GM12864 (cell line): ENCODE measurements at places on chromosomes 1 and 21.

- no peak for DNase-seq
Observed at GRCh38 chr21:42654913-42655795, 1.7 kb downstream of the PDE9A start.

GRCh38 chr1:10818262-10819197 lies 22.1 kb upstream of the CASZ1 start:
- no peak for DNase-seq

DNA sequence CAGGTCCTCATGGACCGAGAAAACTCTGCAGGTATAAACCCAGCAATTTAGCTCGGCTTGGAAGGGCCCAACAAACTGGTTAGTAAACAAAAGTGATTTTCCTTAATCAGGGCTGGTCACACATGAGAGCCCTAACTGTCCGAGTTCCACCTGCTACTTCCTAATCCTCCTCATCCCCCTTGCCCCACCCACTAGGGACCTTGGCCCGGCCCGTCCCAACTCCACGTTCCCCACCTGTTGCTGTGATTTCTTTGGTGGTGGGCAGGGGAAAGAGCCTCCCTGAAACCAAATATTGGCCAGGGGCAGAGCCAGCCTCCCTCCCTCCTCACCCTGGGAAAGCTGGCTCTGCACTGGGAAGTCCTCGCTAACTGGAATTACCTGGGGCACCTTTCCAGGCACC lies 304.2 kb upstream of the PROX1 start:
- DNase-seq, result no peak

GRCh38 chr1:236659792-236660587 lies 26.3 kb upstream of the ACTN2 start:
- DNase-seq, result no peak

- no peak for DNase-seq
Observed at GRCh38 chr21:43687566-43688399, 28.4 kb downstream of the RRP1B start.

GRCh38 chr1:162222014-162222413 lies 152.5 kb downstream of the NOS1AP start:
- DNase-seq, result no peak

DNA sequence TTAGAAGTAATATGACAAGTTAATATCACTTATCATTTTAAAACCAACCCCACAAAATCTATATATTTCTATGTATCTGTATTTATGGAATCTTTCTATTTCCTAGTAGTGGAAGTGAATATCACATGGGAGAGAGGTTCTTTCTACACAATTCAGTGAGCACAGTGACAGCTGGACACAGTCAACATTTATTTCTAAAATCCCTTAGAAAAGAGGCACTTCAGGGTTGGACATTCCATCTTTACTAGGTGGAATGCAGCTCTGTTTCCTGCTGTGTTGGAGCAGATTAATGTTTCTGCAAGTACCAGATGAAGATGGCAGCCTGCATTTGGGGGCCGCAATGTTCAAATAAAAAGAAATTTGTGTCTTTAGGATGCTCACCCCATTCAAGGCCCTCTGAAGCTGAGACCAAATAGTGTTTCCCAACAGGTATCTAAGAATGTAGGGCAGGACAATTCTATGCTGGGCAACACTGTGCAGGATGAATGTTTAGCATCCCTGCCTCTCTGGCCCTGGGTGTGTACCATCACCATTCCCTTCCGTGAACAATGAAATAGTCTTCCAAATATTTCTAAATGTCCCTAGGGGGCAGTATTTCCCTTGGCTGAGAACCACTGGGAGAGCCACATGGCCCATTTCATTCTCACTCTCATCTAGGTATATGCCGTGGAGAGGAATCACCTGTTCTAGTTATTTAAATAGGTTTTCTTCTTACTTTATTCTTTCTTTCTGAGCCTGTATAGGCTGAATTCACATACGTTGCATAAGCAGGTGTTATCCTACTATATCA lies 394.8 kb downstream of the PRDM2 start:
- DNase-seq, result no peak

GRCh38 chr1:67264152-67264551 lies 43.5 kb upstream of the IL12RB2 start:
- no peak for DNase-seq

DNA sequence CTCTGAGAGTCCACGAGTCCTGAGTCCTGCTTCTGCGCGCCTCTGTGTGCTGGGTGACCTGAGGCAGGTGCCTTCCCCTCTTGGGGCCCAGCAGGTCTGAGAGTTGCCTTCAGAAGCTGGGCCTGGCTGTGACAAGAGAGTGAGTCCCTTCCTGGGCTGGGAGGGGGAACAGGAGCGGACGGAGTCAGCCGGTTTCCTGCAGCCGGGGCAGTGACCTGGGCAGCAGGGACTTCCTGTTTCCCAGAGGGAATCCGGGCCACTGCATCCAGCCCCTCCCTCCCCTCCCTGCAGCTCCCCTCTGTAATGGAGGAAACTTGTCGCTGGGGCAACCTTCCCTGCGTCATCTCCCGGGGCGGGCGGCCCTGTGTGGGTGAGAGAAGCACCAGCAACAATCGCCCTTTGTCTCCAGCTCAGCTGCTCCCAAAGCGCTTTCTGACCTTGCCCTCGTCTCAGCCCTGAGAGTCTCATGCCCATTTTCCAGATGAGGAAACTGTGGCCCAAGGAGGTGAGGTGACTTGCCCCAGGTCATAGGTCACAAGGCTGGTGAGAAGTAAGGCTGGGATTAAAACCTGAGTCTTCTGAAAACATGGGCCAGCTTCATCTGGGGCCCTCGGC lies 61.1 kb downstream of the SDC3 start:
- DNase-seq, result no peak

GRCh38 chr21:25895565-25896205 lies 160.9 kb downstream of the GABPA start:
- DNase-seq, result no peak

- DNase-seq, result no peak
Observed at GRCh38 chr1:234515411-234515810, 36.4 kb upstream of the TARBP1 start.

- DNase-seq, result no peak
Observed at GRCh38 chr1:113508364-113509164, 118.2 kb downstream of the MAGI3 start.

DNA sequence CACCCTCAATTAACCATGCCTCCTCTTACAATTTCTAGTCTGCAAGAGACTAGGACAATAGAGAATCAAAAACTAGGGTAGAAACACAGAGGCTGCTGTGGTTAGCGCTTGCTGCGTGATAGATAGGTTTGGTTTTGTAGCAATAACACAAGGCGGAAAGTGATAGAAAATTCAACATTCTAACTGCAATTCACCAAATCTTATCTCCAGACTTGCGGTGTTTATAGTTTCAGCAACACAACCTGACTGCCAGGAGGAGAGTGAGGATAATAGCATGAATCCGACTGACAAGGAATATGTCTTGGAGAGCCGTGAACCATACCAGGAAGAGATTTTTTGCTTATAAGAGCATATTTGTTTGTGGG lies 30.7 kb upstream of the IFNAR2 start:
- no peak for DNase-seq

GRCh38 chr1:212415107-212415841 lies 588 bp upstream of the PACC1 start:
- DNase-seq, result no peak

DNA sequence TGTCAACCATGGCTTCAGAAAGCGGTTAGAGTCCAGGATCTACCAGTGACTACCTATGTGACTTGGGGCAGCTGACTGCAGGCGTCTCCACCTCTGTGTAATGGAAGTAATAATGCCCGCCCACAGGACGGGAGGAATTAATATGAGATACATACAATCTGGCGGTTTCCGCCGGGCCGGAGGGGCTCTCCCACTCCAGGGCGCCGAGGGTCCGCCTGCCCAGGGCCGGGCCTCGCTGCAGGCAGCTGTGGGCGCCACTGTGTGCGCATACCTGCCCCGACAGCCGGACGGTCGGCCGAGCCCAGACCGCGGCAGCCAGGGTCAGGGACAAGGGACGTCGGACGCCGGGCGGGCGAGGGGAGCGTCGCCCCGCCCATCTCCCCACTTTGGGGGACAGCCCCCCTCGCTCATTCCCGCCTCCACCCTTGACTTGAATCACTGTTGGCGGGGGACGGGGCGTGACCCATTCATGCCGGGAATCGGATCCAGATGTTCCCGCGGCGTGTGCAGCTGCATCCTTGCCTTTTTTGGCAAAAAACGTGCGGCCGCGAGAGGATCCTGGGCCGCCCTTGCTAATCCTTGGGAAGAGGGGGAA lies 6.0 kb upstream of the SF3A3 start:
- DNase-seq, result no peak

DNA sequence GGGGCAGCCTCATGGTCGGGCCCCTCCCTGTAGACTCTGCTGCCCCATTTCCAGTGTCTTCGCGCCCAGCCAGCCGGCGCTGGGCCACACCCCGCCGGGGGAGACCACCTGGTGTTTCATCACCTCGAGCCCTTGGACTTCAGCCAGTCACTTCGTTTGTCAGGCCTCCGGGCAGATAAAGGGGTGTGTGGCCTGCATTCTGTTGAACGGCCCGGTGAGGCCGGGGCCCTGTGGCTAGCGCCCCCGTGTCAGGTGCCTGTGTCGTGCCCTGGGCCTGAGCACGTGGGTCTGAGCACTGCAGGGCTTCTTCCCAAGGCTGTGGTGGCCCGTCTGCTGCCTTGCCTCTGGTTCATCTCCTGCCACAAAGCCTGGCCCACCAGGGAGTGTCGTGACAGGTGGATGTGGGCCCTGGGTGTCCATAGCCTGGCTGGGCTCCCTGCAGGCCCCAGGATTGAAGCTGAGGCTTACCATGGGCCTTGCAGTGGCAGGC lies 65.2 kb upstream of the DIP2A start:
- no peak for DNase-seq

DNA sequence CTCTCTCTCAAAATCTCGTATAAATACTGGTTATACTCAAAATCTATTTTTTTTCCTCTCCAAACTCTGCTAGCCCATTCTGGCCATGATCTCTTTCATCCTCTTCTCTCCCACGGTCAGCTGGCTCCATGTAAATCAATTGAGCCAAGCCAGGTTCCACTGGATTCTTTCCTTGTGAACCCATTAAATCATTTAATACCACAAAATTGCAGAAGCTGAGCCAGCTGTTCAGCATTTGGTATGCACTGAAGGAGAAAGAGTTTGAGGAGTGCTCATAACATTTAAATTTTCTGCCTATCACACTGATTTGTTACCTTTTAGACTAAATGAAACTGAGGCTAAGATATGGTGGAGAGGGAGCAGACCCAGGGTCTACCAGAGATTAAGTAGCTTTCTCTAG lies 29.1 kb upstream of the TADA1 start:
- no peak for DNase-seq

GRCh38 chr1:63403386-63403785 lies 36.0 kb downstream of the ALG6 start:
- no peak for DNase-seq

DNA sequence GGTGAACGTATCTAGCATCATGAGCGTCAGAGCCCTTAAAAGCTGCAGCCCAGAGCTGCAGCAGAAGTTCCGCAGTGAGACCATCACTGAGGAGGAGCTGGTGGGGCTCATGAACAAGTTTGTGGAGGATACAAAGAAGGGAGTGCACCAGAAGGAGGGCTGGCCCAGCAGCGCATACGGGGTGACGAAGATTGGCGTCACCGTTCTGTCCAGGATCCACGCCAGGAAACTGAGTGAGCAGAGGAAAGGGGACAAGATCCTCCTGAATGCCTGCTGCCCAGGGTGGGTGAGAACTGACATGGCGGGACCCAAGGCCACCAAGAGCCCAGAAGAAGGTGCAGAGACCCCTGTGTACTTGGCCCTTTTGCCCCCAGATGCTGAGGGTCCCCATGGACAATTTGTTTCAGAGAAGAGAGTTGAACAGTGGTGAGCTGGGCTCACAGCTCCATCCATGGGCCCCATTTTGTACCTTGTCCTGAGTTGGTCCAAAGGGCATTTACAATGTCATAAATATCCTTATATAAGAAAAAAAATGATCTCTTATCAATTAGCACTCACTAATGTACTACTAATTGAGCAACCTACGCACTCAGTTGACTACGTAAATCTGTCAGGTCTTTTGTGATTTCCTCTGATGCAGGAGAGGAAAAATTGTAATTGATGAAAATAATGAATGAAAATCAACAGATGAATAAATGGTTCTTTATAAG lies 2.8 kb downstream of the CBR1 start:
- DNase-seq, result no peak

DNA sequence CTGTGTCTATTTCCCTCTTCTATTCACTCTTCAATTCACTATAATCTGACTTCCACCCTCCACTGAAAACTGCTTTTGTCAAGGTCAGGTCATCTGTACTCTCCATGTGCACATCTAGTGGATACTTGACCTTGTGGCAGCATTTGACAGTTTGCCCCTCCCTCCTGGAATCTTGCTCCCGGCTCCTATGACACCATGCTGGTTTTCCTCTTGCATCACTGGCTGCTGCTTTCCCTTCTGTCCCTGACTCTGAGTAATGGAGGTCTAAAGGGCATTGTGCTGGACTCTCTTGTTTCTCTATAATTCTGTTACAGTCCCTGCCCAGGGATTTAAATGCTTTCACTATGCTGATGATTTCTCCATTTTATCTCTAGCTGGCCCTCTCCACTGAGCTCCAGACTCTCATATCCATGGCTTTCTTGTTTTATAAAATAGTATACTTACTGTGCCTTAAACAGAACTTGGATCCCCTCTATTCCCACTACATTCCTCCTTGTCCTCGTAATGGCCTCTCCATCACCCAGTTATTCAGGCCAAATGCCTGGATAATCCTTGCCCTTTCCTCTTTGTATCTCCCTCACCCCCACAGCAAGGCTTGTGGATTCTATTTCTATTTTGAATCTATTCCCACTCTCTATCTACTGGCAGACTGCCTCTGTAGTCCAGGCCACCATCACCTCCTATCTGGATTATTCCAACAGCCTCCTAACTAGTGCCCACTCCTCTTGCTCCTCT lies 36.8 kb upstream of the PODN start:
- DNase-seq, result no peak

- no peak for DNase-seq
Observed at GRCh38 chr1:71548398-71548890, 467.6 kb upstream of the ZRANB2 start.

- DNase-seq, result no peak
Observed at GRCh38 chr1:19156676-19157075, 53.4 kb downstream of the UBR4 start.

GRCh38 chr1:158101927-158102326 lies 78.8 kb upstream of the CD1D start:
- DNase-seq, result no peak

GRCh38 chr1:185232874-185233273 lies 75.9 kb downstream of the SWT1 start:
- no peak for DNase-seq

GRCh38 chr1:40802078-40802741 lies 18.6 kb downstream of the KCNQ4 start:
- peak; percentile 37 for DNase-seq

DNA sequence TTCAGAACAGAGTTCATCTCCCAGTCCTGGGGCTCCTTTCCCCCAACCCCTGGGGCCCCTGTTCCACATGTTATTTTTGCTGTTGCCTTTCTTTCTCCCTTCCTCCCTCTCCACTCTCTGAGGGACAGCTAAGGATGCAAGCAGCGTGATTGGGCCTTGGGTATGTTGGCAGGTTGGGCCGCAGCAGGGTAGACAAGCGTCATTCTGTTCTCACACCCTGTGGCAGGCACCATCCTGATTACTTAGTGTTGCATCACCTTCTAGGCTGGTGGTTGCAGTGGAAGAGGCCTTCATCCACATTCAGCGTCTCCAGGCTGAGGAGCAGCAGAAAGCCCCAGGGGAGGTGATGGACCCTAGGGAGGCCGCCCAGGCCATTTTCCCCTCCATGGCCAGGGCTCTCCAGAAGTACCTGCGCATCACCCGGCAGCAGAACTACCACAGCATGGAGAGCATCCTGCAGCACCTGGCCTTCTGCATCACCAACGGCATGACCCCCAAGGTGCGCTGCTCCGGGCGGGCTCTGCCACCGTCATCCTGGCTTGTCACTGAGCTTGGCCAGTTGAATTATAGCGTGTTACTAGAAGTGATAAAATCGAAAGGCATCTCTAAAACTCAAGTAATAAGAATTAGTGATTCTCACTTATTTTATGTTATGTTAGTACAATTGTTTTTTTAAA lies 43.4 kb downstream of the VANGL1 start:
- no peak for DNase-seq
